T1000 (cell line): ENCODE measurements at places on chromosomes 12 and 14.

GRCh38 chr12:32947206-32948067, 50.9 kb upstream of the PKP2 start:
- no peak for DNase-seq

GRCh38 chr12:113103756-113104450, 31.7 kb downstream of the RASAL1 start:
- DNase-seq, result no peak

DNA sequence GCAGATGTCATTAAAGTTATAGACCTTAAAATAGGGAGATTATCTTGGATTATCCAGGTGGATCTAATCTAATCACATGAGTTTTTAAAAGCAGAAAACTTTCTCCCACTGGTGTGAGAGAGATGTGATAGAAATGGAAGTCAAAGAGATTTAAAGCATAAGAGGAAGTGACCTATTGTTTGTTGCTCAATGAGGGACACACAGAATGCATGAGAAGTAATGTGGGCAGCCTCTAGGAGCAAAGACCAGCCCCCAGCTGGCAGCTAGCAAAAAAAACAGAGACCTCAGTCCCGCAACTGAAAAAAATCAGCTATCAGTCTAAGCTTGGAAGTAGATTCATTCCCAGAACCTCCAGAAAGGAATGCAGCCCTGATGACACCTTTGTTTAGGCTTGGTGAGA, 24.6 kb upstream of the ANP32D start:
- DNase-seq, result no peak

DNA sequence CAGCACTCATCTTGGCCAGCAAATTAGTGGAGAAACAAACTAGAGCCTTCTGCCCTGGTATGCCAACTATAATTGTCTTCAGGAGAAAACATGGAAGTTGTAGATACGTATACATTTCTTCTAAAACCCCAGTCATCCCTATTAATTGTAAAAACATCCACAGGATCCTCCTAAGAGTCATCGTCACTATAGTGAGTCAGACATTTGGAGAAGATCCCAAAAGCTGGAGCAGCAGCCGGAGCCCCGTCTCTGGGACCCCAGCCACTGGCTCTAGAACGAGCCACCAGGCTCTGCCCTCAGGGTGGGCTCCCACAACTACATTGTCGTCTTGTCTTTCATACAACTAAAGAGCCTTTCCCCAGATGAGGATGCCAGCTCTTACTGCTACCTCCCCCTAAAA, 15.5 kb downstream of the PRKAB1 start:
- peak; percentile 10 for DNase-seq
